ENCODE measurements at places on chromosomes 1 and 21. TPM values are rescaled to one million over a fixed set of nuclear protein-coding genes. Genes with fewer than 3 reads are reported as not detected.

DNA sequence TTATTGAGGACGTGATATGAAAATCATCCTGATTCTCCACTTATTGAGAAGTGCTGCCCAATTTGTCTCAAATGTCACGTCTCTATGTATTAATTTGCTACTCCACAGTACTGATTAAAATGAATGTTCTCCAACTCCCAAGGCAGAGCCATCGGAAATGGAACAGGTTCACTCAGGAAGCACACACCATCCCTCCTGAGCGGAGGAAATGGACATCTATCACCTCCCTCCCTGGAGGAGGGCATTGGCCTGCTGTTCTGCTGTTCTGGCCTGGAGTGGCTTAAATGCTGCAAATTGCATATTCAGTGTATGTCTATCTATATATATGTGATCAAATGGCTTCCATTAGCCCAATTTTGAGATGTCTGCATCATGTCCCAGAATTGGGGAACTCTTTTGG is 140.5 kb downstream of the CSMD2 start:
- DNase-seq = no peak

DNA sequence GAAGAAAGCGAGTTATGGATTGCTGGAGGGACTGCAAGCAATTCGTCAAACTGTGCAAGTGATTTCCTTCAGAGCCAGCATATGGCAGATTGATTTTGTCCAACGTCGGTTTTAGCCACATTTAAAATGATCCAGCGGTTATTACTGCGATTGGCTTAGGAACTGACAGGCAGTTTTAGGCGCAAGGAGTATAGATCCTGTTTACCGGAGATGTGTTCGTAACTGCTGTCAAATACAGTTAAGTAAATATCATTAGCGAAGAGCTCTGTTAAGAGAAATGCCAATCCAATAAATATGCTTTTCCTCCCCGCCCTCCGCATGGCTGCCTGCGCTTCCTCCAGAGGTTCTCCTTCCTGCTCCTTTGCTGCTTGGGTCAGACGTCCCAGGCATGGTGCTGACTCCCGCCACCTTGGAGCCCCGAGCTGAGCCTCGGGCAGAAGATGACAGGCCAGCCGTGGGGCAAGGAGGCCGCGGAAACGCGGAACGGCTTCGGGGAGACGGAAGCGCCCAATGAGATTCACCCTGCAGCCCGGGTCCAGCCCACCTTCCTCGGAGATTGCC is 9.4 kb upstream of the BARHL2 start:
- no peak for DNase-seq

GNG4 gene
- total RNA-seq = 0.15 TPM

MMP23B gene
- total RNA-seq = 7.5 TPM

GRCh38 chr1:47578721-47579419 is 141.0 kb downstream of the FOXD2 start:
- peak; percentile 5 for DNase-seq

DNA sequence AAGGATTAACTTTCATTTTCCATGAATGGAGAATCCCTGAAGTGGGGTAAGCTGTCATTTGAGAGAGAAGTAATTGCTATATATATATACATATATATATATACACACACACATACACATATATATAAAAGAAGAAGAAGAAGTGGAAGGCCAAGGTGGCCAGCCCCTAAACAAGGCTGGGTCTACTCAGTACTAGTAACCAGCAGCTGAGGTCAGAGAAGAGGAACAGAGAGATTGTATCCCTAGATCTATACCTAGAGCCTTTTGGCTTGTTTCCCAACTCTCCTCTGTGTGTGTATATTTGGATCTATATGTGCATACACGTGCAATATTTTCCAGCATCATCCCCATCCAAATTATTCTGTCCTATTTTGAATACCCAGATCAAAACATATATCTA is 5.2 kb downstream of the TNFSF4 start:
- DNase-seq = no peak

DNA sequence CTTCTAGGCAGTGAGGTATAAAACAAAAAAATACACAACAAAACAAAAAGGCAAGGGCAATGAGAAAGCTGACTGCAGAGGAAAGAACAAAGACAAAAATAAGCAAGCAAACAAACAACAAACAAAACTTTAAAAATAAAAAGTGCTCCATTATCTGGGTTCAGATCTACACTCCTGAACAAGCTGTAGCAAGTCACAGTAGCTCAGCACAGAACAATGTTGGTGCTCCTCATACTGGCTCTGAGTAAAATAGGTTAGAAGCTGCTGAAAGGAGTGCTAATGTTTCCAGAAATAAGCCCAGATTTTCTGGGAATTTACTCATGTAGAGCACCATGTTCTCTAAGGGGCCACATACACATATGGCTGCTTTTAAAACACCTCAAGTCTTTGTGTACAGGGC is 16.6 kb upstream of the DUSP10 start:
- DNase-seq = no peak

GRCh38 chr1:56291374-56291919 is 287.9 kb downstream of the PLPP3 start:
- no peak for DNase-seq

- DNase-seq = no peak
These were observed 71.8 kb downstream of the PBX1 start for GRCh38 chr1:164630626-164631396.

GRCh38 chr1:86687595-86687994 is 16.8 kb upstream of the SH3GLB1 start:
- DNase-seq = no peak

DNA sequence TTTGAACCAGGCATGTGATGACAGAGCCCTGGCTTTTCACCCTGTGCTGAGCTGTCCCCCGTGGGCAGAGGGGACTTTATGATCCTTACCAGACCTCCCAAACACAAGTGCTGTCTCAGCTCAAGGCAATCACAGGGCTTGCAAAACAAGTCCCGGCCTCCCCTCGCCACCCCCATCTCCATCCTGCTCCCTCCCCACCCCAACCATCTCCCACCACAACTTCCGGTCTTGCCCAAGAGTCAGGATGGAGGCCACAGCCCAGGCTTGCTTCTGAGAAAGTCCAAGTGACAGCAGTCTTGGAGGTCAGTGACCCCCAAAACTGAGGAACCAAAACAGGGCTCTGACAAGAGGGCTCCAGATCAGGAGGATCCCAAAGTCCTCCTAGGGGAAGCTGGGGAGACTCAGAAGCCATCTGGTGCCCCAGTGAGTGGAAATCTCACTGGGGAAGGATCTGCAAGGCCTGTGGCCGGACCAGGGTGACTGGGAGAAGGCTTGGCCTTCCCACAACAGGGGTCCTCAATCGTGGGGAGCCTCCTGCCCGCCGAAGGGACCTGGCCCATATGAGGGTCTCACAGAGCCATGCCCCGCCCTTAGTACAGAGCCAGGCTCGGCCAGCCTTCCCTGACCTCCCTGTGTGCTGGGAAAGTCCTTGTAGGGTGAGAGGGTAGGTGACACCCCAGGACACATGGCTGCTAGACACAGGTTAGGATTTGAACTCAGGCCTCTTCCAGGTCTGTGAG is 4.5 kb upstream of the SDC3 start:
- peak; percentile 56 for DNase-seq

DNA sequence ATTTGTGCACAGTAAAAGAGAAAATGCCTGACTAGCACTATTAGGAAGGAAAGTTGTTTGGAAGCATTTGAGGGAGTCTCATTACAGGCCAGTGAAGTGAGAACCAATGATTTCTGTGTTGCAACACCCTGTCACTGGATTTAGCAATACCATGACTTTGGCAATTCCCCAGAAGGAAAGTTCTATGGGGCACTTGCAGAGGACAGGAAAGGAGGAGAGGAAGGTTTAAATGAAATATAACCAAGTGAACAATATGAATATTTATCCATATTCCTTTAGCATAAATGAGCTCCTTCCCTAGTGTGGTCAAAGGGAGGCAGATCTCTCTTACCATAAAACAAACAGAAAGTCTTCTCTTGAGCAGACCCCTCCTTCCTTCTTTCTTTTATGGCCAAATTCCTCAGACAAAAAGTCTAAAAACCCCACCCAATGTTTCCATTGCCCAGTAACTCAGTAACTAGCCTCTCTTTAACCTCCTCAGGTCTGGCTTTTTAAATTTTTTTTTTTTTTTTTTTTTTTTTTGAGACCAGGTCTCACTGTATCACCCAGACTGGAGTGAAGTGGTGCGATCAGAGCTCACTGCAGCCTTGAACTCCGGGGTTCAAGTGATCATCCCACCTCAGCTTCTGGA is 5.5 kb downstream of the TLR5 start:
- DNase-seq = no peak

GRCh38 chr1:192749349-192749748 is 59.5 kb upstream of the RGS2 start:
- no peak for DNase-seq

ACTN2 gene
- total RNA-seq = not detected

CD48 gene
- 5.4 TPM for total RNA-seq

DNA sequence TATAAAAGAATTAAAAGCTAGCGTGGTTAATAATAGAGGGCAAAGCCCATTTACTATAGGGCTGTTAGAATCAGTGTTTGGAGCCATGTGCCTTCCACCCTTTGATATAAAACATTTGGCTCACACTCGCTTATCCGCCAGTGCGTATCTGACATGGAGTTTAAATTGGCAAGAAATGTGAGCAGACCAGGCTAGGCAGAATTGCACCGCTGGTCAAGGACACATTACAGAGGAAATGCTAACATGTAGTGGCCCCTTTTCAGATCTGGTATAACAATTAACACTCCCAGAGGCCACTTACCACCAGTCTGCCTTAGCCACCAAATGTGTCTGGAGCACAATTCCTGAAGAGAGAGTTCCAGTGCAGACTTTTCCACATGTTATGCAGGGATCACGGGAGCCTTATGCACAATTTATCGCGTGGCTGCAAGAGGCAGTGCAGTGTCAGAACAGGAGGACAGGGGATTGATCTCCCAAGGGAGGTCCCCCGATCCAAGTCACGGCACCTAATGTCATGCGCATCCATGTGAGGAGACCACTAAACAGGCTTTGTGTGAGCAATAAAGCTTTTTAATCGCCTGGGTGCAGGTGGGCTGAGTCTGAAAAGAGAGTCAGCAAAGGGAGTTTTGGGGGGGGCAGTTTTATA is 14.0 kb downstream of the GSTM3 start:
- no peak for DNase-seq

DNA sequence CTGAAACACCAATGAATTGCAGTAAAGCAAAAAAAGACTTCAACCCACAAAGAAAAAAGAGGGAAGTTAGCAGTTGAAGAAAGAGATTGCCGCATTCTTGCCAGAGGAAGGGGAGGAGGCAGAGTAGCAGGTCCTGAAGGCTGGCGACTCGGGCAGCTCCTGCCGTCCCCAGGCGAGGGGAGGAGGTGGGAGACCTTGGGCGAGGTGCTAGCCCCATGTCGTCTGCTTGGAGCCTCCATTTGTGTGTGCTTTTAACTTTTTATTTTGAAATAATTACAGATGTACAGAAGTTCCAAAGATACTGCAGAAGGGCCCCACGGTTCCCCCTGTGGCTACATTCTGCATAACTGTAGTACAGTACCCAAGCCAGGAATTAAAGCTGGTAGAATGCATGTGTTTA is 6.7 kb downstream of the TRPM2 start:
- no peak for DNase-seq

GRCh38 chr1:201795066-201795465 is 33.9 kb upstream of the IPO9 start:
- no peak for DNase-seq

DNA sequence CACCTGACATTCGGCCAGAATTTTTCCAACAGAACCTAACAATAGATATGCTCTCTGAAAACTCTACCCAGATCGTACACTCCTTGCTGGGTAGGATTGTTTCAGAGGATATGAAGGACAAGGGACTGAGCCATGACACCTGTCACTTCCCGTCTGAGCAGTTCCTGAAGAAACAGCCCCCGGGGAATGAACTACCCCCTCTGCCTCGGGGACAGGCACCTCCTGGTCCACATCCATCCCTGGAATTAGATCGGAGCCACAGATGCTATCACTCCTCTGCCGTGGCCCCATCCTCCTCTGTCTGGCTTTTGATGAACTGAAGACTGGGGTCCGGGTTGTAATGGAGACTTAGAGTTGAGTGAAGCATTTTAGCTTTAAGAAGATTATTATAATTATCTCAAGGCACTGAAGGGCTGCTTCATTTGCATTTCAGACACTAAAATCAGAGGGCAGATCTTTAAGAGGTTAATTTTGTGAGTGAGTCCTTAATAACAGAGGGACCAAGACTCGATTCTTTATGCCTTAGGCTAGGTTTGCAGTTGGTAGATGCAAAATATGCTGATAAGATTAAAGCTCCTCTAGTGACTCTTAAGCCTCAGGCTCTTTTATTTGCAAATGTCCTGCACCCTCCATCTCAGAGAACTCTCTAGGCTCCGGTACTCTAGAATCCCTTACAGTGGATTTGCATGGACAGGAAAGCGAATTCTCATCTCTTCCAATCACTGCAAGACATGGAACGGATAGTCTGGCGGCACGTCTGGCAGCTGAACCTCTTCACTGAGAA is 333.8 kb downstream of the KIF26B start:
- no peak for DNase-seq

GRCh38 chr1:179081687-179082332 is at the start of gene TOR3A:
Gene TOR3A (plus strand): TSS chr1:179082070. CDS start chr1:179082129, 59 bp downstream.
- peak; percentile 88 for DNase-seq

DNA sequence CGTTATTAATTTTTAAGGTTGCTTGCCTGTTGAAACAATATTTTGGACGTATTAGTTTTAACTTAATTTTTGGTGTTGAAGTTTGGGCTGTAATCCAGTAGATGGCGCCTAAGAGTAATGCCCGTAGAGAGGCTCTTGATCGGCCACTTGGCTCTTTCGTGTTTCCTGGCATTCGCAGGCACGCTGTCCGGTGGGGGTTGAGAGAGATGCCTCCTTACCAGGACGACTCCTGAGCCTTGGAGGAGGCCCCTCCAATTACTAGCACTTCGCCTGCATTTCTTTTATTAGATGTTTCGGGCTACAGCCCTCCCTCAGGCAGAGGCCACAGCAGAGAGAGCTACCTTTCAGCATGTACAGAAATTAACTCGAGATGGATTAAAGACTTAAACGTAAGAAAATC is 12.0 kb downstream of the OR2M4 start:
- no peak for DNase-seq

DNA sequence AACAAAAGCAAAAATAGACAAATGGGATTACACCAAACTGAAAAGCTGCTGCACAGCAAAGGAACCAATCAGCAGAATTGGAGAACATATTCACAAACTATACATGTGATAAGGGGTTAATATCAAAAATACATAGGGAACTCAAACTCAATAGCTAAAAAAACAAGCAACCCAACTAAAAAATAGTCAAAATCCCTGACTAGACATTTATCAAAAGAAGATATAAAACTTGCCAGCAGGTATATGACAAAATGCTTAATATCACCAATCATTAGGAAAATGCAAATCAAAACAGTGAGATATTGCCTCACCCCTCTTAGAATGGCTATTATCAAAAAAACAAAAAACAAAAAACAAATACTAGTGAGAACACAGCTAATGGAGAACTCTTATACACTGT is 140.3 kb downstream of the LRRIQ3 start:
- DNase-seq = no peak

MSH4 gene
- 0.32 TPM for total RNA-seq

GRCh38 chr21:14318578-14318977 is 64.4 kb downstream of the HSPA13 start:
- DNase-seq = no peak

DNA sequence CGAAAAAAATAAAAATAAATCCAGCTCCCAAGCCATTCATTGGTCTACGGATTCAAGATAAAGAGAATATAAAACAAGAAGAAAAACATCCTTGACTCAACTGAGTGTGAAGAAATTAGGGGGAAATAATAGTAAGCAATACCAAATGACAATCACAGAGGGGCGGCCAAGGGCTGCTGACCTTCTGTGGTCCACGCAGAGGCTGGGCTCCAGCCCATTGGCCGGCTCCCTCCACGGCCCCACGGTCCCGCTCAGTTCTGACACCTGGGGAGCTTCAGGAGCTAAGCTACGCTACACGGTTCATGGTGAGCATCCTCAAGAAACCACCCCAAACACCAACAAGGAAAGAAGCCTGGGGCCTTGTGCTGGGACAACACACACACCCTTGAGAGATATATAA is 400 bp upstream of the KRTAP10-12 start:
- DNase-seq = no peak

RUNX3 gene
- 1.9 TPM for total RNA-seq

CLDN17 gene
- total RNA-seq = not detected
